ENCODE measurements at places on chromosomes 6 and 20.

DNA sequence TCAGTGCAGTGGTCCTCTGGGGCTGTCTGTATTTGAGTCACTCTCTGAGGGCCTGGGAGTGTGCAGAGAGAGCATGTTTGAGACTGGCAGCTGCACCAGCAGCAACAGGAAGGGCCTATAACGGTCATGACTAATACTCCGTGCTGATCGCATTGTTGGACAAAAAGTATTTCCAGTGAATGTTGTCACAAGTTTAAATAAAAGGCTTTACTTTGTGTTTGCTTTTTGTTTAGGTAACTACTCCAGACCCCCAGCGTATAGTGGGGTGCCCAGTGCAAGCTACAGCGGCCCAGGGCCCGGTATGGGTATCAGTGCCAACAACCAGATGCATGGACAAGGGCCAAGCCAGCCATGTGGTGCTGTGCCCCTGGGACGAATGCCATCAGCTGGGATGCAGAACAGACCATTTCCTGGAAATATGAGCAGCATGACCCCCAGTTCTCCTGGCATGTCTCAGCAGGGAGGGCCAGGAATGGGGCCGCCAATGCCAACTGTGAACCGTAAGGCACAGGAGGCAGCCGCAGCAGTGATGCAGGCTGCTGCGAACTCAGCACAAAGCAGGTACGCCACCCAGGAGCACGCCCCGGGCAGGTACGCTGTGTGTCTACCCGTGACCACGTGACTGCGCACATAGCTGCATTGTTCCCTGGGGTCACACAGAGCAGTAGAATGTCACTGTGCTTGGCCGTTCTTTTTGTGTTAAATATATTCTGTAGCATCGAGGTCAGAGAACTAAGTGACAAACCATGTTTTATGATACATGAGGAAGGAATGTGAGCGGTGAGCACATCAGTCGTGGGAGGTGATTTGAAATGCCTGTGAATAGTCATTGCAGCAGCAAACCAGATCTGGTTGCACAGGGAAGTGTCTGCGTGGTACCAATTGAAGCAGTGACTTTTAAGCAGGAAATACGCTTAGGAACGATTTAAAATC lies 174.7 kb downstream of the TMEM242 start:
- no peak for DNase-seq

DNA sequence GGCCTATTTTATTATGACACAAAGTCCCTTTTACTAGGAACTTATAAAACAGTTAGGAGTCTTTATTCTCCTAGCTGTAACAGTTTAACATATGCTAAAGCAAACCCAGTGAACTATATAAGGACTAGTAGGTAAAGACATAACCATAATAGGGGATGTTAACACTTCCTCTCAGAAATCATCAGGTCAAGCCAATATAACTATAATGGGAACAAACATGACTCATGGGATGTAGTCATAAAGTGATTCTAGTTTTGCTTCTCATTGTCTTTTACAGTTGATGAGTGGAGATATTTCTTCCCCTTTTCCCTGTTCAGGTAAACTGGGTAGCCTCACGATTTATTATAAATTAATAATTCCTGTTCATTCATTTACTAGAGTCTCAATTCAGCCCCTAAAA lies 9.7 kb downstream of the PTCHD4 start:
- no peak for DNase-seq

DNA sequence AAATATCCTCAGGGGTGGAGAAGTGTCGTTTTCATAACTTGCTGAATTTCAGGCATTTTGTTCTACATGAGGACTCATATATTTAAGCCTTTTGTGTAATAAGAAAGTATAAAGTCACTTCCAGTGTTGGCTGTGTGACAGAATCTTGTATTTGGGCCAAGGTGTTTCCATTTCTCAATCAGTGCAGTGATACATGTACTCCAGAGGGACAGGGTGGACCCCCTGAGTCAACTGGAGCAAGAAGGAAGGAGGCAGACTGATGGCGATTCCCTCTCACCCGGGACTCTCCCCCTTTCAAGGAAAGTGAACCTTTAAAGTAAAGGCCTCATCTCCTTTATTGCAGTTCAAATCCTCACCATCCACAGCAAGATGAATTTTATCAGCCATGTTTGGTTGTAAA lies 20.3 kb upstream of the MAPK13 start:
- DNase-seq, result no peak

DNA sequence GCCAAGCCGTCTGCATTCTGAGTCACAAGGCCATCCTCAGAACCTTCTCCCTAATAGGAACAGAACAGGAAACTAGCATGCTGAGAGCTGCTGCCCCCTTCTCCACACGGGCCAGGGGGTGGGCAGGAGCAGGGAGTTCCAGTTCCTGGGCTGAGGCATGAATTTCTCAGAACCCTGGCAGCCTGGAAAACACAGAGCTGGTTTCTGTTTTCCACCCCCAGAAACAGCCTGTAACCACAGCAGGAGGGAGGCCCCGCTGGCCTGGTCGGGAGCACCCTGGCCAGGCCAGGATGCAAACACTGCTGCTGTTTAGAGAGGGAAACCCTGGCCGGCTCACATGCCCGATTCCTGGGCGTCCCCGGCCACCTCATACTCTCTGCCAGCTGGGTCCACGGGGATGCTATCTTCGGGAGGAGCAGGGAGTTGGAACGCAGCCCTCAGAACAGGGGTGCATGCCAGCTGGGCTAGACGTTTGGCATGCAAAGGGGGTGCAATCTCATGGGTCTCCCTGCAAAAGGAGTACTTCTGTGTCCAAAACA lies 130.1 kb downstream of the NFATC2 start:
- DNase-seq, result peak; percentile 23

DNA sequence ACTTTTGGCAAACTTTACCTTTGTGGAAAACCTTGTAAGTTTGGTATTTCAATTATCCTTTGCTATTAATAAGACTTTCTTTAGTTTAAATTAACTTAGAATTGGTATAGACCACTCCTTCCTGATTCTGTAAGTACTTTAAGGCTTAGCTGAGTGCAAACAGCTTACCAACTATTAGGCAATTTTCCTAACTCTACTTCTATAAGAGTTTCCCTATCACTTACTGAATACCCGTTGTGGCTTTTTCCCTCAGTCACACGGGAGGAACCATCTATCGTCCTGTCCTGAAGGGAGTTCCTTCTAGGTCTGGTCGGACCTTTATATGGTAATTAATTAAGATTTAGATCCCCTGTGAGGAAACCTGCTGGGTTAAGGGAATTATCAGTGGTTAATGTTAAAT lies 9.6 kb downstream of the SLC35A1 start:
- no peak for DNase-seq

DNA sequence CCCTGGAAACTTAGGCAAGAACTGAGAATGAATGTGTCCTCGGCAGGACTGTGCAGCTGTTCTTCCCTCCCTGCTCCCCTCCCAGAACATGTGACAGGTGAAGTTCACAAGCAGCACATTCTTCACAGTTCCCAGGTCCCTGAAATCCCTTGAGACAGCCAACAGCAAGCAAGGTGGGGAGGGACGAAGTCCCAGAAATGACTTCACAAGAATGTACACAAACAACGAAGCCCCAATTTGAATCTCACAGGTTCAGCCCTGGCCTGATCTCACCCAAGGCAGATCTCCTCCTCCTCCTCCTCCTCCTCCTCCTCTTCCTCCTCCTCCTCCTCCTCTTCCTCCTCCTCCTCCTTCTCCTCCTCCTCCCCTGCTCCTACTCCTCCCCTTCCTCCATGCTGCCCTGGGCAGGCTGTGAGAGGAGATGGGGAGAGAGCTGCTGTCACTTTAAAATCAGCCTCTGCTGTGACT lies 32.4 kb downstream of the WRNIP1 start:
- no peak for DNase-seq

GRCh38 chr6:124056407-124057334 lies 253.0 kb downstream of the NKAIN2 start:
- DNase-seq, result no peak

DNA sequence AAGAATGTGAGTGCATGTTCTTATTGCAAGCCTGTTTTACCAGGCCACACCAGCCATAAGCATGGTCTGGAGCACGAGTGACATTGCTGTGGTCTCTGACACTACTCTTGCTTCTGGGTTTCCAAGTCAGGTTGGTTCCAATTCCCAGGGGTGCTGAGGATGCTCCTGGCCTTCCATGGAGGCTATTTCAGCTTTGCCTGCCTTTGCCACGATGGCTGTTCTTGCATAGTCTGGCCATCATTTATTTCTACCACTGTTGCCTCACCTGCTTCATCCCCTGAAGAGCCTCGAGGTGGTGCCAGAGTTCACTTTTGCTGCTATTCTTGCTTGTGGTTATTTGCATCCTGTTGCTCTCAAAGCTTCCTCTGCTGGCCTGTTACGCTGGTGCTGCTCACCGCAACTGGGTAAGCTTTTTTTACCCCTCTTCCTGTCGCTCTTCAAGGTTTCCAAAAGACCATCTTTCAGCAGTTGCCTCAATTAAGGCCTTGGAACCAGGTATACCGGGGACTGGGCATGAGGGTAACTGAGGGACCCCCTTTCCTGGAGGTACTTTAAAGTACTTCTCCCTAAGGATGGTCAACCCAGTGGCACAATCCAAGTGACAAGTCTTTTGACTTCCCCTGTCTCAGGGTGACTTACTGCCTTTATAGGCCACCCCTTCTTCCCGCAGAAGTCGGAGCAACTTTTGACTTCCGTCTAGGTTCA lies 64.5 kb downstream of the AKAP7 start:
- peak; percentile 62 for DNase-seq

DNA sequence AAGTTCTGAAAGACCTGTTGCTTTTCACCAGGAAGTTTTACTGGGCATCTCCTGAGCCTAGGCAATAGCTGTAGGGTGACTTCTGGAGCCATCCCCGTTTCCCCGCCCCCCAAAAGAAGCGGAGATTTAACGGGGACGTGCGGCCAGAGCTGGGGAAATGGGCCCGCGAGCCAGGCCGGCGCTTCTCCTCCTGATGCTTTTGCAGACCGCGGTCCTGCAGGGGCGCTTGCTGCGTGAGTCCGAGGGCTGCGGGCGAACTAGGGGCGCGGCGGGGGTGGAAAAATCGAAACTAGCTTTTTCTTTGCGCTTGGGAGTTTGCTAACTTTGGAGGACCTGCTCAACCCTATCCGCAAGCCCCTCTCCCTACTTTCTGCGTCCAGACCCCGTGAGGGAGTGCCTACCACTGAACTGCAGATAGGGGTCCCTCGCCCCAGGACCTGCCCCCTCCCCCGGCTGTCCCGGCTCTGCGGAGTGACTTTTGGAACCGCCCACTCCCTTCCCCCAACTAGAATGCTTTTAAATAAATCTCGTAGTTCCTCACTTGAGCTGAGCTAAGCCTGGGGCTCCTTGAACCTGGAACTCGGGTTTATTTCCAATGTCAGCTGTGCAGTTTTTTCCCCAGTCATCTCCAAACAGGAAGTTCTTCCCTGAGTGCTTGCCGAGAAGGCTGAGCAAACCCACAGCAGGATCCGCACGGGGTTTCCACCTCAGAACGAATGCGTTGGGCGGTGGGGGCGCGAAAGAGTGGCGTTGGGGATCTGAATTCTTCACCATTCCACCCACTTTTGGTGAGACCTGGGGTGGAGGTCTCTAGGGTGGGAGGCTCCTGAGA lies at the start of gene HFE:
Gene HFE (plus strand): TSS at position 146 of the 832 bp plus-strand sequence. CDS start 12 bp downstream, at position 158.
- peak; percentile 44 for DNase-seq

DNA sequence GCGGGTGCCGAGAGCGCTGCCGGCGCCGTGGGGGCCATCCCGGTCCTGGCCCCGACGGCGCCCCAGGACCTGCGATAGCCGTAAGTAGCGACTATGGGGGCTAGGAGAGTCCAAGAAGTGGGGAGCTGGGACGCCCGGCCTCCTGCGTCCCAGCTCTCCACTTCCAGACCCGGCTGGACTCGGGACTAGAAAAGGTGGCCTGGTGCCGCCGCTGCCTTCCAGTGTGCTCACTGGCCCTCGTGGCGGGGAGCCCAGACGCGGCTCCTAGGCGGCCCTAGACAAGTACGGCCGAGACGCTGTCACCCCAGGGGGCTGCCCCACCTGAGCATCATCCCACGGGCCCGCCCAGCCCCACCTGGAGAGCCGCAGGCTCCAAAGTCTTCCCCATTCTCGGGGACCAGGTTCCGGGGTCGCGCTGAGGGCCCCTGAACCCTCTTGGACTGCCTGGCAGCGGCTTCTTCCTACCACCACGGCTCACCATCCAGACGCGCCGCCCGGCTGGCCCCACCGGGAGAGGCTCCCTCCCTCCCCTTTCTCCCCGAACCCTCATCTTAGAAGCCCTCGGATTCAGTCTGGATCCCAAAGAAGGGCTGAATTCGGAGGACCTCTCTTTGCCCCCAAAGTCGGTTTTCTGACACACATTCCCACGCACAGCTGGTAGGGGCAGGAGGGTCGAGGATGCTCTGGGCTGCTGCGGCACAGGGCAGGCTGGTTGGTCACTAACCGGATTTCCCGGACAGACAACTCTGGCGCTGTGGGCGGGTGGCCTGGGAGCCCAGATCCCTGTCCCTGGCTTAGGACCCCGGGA lies 870 bp upstream of the MDFI start:
- no peak for DNase-seq

GRCh38 chr6:107653183-107653580 lies 163.3 kb downstream of the SOBP start:
- DNase-seq, result no peak

GRCh38 chr6:130026859-130027258 lies 8.5 kb downstream of the L3MBTL3 start:
- no peak for DNase-seq

DNA sequence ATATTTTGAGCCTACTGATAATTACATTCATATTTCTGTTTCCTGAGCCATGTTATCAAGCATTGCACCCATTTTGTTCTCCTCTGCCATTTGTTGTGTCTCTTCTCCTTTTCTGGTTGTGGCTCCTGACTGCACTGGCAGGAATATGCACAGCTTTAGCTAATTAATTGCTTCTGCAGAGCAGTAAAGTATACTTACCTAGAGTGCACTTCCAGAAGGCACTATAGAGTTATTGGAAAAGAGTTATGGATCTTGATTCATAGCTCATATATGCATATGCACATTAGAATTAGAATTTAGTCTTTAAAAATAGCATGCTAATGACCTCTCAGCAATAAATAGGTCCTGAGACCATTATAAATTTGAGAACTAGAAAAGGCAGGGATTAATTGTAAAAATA lies 262.6 kb downstream of the NKAIN2 start:
- DNase-seq, result no peak

DNA sequence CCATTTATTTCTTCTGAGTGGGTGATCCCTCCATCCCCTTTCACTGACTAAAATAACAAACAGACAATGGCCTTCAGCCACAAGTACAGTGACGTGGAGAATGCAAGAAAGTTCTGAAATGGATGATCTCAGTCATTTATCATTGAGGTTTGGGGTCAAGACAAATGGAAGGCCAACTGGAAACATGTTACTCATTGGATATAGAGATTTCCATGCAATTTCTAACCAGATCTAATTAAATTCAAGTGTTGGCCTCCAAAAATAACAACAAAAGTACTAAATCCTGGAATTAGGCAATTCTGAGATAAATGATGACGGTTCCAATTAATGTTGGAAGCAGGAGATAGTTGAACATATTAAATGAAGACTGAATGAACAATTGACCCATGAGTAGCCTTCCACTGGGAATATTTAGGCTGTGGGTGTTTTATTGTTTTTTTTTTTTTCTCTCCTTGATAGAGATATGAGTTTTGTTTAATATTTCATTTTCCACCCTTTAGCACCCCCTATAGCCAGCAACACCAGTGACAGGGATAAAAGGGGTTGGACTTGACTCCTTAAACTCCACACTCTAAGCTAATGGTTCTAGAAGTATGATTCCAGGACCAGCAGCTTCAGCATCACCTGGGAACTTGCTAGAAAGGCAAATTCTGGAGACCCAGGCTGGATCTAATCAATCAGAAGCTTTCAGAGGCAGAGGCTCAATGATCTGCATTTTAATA lies 112.8 kb downstream of the BCAS1 start:
- DNase-seq, result no peak

All from stimulated activated naive CD8-positive, alpha-beta T cell treated with anti-CD3 and anti-CD28 coated beads, Interleukin-15, Interleukin-2, amounts not matched to agents 100 U/mL and 50 U/mL, for 24 hours (primary cell).